Thymus (tissue), 14 donors: ENCODE measurements at places on chromosomes 5 and 9.

- no peak for DNase-seq
These were observed 29.4 kb upstream of the ALDH1A1 start for GRCh38 chr9:72982146-72982799.

DNA sequence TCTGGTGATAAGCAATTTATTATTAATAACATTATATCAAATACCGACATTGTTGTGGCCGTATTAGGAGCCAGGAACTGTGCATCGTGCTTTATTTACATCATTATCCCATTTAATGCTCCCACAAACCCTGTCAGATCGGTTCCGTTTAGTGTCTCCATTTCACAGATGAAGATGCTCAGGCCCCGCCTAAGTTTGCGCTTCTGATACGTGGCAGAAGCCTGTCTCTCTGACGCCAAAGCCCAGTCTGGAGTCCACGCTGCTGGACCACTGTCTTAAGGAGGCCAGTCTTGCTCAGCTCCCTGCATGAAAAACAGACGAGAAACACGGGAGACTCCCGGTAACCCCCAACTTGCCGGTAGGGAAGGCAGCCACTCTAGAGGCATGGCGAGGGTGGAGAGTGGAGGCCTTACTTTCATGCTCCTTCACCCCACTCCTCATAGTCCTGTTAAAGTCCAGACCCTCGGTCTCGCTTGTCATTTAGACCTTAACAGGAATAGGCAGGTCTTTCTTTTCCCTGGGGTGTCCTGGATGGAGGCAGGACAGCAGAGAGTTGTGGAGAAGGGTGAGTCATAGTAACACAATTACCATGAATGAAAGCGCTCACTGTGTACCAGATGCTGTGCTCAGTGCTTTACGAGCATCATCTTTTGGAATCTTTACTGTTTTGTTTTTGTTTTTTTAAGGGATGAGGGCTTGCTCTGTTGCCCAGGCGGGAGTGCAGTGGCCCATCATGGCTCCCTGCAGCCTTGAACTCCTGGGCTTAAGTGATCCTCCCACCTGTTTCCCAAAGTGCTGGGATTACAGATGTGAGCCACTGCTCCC lies 872 bp downstream of the TXNDC15 start:
- no peak for DNase-seq

DNA sequence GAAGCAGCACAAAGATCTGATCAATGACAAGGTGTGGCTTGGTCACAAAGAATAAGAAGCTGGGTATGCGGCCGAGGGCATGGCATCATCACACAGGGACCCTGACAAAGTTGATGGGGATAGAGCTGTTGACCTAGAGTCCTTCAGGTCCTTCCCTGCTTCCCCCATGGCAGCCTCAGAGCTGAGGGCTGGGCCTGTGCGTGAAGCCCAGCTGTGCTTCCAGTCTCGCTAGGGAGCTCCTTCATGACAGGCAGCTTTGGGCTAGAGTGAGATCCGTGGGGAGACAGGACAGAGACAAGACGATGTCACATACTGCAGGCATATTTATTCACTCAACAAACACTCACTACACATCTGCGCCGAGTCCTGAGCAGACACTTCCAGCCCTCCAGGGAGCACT lies 56.4 kb upstream of the NEURL1B start:
- DNase-seq: no peak

DNA sequence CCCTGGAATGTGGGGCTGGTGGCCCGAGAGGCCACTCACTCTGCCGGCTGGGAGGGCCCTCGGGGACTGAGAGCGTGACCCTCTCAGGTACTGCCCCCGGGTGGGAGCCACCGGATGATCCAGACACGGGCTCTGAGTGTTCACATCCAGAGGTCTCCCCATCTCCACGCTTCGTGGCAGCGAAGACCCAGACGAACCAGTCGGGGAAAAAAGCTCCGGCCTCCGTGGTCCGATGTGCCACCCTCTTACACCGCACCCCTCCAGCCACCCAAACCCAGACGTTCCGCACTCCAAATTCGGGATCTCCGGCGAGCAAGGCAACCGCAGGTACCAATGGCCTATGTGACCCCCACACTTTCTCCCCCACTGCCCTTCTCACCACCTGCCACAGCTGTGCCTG lies 49.5 kb downstream of the AMBP start:
- no peak for DNase-seq

DNA sequence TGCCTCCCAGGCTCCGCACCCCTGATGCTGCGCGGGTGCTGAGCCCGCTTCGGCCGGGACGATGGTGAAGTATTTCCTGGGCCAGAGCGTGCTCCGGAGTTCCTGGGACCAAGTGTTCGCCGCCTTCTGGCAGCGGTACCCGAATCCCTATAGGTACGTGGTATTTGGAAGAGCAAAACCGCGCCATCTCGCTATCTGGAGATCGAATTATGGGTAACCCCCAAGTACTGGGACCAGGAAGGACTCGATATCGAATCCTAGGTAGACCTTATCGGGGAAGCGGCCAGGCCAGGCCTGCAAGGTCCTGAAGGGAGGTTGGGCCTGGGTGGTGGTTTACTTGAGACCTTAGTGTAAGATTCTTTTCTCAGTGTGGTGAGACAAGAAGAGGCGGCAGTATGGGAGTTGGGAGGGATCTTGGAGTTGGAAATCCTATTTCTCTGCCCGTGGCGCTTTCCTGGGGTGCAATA lies 359 bp downstream of the PRELID1 start:
- no peak for DNase-seq

DNA sequence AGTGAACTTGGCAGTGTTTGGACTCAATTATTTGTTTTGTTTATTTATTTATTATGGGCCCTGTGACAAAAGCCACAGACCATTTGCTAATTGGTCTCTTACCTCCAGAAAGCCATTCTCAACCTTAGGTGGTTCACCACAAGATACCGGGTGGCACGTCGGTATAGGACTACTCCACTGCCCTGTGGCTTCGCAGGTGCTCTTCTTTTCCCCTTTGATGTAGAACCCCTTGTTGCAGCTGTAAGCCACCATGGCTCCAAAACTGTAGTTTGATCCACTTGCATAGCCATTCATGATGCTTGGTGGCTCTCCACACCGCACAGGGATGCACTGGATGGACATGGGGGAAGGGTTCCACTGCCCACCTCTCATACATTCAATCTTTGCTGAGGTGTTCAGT lies 73.3 kb upstream of the TXNDC8 start:
- peak; percentile 80 for DNase-seq

- peak; percentile 41 for DNase-seq
These were observed 328.3 kb downstream of the TMEM167A start for GRCh38 chr5:82748688-82749460.

DNA sequence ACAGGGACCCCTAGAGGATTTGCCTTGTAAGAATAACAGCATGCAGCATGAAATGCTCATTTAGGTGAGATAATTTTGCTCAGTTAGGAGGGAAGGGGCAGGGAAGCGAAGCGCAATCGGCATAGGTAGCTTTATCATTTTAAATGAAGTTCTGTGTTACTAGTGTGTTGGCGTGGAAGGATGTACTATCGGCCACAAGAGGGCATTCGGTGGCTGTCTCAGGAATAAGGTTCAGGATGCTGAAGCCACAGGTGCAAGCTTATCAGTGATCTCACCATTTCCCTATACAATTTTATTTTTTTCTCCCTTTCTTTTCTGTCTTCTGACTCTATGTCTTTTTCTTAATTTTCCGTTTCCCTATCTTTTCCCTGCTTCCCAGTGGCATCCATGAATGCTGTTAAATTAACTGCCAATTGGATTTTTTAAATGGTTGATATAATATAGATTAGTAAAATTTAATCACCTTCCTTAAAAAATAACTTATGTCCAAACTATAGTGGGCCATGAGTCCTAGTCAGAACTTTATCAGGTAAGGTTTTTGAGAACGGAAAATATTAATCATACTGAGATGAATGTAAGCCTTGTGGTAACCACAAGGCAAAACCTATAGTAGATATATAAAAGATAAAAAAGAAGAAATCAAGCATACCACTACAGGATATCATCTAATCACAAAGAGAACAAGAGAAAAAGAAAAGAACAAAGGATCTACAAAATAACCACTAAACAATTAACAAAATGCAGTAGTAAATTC lies 1.2 kb upstream of the INSL6 start:
- DNase-seq: peak; percentile 70

- no peak for DNase-seq
These were observed 418.0 kb downstream of the SPATA31D1 start for GRCh38 chr9:82406456-82407085.

GRCh38 chr9:137303151-137303892 lies 1.3 kb upstream of the NRARP start:
- no peak for DNase-seq

GRCh38 chr5:57659886-57660285 lies 177.3 kb upstream of the ACTBL2 start:
- no peak for DNase-seq

DNA sequence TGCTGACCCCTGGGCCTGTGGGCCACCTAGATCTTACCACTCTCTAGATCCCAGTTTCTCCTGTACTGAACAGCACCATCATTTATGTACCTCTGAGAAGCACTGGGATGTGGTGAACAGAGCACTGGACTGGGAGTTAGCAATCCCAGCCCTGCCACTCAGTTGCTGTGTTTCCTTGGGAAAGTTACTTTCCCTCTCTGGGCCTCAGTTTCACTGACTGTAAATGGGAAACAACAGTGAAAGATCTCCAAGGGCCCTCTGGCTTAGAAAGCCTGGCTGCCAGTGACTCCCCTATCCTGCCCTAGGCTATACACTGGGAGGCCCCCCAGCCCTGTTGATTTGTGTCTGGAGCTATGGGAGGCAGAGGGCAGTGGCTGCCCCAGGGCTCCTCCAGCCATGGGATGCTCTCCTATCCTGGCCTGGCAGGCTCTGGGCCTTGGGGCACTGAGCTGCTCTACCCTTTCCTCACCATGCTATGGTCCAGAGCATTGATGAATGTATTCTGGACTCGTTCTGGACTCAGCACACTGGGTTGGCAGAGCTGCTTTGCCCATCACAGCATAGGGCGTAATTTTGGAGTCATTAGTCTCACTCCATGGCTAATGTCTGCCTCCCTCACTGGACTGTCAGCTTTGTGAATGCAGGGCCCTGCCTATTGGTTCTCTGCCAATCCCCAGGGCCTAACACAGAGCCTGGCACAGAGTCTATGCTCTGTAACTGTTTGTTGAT lies 99.3 kb downstream of the RGS3 start:
- no peak for DNase-seq

DNA sequence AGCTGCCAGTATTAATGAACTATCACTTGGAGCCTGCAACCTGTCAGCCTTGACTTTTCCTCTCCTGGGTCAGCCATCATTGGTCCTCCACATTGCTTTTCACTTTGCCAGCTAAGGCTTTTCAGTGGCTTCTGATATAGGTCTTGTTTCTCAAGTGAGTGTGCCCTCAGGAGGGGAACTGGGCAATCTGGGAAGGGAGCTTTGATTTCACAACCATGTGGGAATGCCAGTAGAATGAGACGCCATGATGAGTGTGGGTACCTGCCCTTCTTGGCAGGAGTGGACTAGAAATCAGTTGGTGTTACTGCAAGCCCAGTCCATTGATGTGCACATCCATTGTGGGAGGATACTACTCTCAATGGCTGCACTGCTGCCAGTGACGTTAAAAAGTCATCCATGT lies 54.1 kb downstream of the SH3GL2 start:
- no peak for DNase-seq
